ENCODE measurements at places on chromosomes 13 and 19.

DNA sequence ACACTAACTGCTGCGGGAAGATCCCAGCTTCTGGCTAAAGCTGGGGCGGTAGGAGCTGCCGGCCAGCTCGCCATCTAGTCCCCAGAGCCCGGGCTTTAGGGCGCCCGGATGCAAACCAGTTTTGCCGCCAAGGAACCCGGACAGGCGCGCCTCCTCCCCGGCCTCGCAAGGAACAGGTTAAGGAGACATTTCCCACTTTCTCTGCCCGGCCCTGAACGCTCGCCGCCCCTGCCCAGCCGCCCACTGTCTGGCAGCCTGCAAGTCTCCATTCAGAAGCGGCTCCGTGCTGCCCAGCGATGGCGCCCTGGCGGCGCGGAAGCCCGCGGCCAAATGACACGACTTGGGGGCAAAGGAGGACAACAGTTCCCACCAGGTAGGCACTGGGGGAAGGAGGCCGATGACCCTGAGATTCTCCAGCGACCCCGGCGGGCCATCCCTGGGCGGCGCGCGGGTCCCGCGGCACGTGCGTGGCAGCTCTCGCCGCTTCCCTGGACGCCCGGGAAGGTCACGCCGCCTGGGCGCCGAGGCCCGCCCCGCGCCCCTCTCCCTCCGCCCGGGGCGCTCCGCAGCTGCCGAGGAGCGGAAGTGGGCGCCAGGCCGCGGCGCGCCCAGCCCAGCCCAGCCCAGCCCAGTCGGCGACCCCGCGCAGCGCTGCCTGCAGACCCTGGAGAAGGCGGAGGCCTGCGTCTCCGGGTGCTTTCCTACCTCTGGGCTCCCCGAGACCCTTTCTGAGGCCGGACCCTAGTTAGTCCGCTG, 42.2 kb upstream of the HNRNPA1L2 start:
- DNase-seq: no peak

GRCh38 chr13:52925251-52925650, 76.8 kb upstream of the PCDH8 start:
- no peak for DNase-seq

DNA sequence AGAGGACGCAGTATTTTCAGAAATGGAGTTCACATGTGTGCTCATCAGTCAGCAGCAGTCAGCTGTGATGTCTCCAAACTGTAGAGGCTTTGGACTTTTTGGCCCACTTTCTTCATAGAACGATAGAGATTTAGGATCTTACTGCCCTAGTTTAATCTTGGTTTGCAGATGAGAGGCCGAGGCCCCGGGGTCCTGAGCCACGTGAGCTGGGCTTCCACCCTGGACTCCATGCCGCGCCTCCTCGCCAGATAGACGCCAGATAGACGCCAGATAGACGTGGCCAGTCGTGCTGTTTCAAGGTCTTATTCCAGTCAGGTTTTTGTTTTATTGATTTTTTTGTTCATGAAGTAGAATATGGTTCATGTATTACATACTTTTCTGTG, 11.7 kb upstream of the MCF2L start:
- no peak for DNase-seq

- peak; percentile 88 for DNase-seq
Observed at GRCh38 chr13:98549006-98549727, 27.7 kb downstream of the STK24 start.

- DNase-seq: no peak
Observed at GRCh38 chr19:49631014-49631588, 8.8 kb downstream of the RRAS start.

- peak; percentile 66 for DNase-seq
Observed at GRCh38 chr13:79457948-79458347, 23.0 kb upstream of the NDFIP2 start.

DNA sequence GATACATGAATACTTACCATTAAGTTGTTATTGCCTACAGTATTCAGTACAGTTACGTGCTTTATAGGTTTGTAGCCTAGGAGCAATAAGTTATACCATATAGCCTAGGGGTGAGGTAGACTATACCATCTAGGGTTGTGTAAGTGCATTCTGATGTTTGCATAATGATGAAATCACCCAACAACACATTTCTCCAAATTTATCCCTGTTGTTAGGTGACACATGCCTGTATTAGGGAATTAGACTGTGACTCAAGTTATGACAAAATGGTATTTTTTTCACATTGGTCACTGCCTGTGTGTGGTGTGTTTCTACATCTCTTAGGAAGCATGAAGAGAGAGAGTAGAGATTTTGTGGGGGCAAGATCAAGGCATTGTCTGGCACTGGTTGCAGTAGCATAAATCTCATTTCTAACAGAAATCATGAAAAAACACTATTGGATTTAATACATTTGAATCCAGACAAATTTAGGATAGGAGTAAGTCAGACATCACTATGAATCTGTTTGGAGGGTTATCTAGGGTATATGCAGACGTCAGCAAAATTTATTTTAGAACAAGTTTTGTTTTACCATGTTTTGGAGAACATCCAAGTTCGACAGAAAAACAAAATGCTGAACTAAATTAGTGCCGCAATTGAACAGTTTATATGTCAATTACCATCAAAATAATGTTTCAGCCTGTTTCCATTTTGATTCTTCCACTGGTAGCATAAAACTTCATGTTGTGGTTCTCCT, 332.1 kb downstream of the LMO7 start:
- DNase-seq: peak; percentile 65

Data from fibroblast of skin of right quadriceps (primary cell).